H54 (cell line): ENCODE measurements at places on chromosomes 11 and 22.

GRCh38 chr11:19821412-19821875 is 108.8 kb downstream of the NAV2 start:
- no peak for DNase-seq

DNA sequence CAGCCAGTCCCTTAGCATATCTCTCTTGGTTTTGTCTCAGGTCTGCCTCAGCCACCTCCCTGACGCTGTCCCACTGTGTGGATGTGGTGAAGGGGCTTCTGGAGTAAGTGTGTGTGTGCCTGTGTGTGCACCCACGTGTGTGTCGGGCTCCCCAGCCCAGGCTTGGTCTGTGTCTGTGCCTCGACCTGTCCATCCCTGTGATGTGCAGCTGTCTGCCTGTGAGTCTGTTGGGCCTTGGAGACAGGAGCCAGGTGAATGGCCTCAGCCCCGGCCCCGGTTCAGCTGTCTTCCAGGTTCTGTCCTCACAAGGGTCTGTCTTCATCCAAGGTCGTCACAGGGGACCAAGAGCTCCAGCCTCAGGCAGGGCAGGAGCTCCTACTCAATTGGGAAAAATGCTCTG is 9.8 kb downstream of the ATG16L2 start:
- no peak for DNase-seq

- DNase-seq, result no peak
Observed at GRCh38 chr22:42889304-42889703, 32.2 kb upstream of the ARFGAP3 start.

- DNase-seq, result no peak
Observed at GRCh38 chr11:118290923-118291322, 13.6 kb upstream of the CD3E start.

- peak; percentile 61 for DNase-seq
Observed at GRCh38 chr11:3824714-3825472, 15.9 kb downstream of the RHOG start.

DNA sequence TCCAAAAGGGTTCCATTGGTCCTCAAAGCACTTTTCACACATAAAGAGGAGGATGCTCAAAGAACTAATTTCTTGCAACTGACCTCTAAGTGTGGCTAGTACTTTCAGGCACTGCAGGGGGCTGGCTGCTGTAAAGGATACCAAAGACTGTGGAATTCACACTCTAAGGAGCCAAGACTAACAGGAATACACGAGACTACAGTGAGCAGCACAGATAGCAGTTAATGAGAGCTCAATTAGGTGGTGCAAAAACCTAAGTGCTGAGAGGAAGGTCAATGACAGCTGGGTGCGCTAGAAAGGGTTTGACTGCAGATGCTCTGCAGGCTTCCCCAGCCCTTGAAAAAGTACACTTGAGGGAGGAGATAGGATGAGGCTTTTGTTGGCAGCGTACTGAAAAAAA is 124.3 kb upstream of the NTM start:
- no peak for DNase-seq

DNA sequence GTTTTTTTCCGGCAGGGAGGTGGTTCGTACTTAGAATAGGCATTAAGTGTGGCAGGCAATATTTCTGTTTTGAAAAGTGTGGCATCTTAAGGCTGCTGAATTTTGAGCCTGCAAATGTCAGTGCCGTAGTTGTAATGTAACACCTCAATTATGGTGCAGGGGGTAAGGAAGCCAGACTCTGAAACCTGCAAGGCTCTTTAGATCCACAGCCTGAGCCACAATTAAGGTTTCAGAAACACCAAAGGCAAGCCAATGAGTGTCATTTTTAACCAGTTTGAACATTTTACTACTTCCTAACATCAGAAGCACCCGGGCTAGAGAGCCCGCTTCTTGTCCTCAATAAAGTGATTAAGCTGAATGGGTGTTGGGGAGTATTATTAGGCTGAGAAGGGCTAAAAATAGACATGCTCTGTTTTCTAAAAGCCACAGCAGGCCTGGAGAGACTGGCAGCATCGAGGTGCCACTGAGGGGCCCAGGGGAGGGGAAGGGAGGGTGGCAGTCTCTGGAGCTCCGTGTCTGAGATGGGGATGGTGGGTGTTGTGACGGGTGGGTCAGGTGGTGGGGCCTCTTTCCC is 113.4 kb downstream of the ZBTB16 start:
- DNase-seq, result no peak

GRCh38 chr11:79742176-79742575 is 301.3 kb upstream of the TENM4 start:
- DNase-seq, result no peak

GRCh38 chr22:45310977-45311531 is 1.3 kb downstream of the FAM118A start:
- no peak for DNase-seq

DNA sequence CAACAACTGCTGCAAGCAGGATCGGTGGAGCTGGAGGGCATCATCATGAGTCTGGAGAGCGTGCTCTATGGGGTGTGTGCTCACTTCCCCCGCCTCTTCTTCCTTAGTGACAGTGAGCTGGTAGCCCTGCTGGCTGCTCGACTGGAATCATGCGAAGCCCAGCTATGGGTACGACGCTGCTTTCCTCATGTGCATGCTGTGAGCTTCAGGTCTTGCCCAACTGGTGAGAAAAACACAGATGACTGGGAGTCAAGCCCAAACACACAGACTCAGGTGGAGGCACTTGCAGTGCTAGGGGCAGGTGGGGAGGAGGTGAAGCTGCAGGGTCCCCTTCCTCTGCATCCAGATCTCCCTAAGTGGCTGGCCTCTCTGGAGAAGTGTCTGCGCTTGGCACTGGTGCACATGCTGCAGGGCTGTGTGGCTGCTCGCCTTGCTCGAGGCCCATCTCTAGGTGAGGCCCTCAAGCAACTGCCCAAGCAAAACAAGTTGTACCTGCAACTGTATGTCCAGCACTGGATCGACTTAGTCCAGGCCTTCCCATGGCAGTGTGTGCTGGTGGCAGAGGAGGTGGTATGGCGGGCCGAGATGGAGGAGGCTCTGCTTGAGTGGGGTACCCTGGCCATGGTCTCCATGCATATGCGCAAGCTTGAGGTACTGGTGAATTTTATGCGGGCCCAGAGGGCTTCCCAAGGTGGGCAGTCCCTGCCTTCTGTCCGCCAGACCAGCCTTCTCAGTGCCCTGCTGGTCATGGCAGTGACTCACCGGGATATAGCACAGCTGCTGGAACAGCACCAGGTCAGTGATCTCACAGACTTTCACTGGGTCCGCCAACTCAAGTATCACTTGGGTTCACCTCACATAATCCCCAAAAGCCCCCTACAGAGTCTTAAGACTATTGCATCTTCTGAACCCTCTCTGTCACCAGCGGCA is 48.1 kb downstream of the DNHD1 start:
- DNase-seq, result peak; percentile 44

GRCh38 chr11:118128721-118129470 is 23.7 kb downstream of the SCN4B start:
- DNase-seq, result no peak

GRCh38 chr11:65571940-65572339 is 398 bp upstream of the FAM89B start:
- no peak for DNase-seq

- no peak for DNase-seq
Observed at GRCh38 chr11:21896216-21896615, 296.7 kb upstream of the ANO5 start.

DNA sequence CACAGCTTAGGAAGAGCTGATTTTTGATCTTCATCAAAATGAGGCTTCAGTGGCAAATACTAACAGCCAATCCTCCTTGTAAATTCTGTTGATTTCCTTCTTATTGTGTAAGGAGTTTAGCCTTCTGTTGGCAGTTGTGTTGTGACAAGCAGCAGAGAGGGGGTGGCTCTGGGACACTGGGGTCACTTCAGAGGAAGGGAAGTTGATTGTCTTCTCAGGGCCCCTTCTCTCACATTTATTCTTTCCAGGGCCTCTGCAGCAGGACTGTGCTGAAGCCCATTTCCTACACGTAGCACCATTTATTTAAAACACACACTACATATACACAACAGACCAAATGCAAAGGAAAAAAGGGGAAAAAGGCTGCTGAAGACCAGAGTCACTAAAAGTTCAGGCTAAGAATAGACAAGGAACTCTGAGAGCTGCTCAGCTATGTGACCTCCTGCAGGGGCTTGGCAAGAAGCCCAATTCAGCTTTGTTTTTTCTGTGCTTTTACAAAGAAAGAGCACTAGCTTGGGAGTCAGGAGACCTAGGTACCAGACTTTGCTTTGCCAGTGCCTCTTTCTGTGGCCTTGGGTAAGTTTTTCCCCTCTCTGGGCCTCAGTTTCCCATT is 28.3 kb upstream of the UPB1 start:
- no peak for DNase-seq

- no peak for DNase-seq
Observed at GRCh38 chr11:74543991-74544390, 48.4 kb upstream of the POLD3 start.

DNA sequence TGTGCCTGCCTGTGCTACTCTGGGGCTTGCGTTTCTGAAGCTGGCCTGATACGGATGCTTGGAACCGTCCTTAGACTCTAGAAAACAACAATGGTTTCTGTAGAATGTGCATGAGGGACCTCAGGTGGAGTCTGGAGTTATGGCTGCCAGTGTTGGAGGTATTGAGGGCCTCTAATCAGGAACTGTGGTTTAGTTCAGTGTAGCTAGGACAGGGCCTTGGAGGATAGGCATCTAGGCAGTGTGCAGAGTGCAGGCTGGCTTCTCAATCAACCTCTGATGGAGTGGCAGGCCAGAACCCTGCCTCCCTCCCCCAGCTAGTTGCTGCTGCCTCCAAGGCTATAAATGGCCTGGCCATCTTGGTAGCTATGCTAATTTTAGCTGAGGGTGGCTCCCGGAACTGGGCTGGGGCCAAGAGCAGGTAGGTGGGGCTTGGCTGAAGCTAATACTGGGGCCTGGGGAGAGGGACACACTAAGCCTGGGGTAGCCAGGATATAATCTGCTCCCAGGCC is 4.0 kb downstream of the STIM1 start:
- no peak for DNase-seq

- DNase-seq, result no peak
Observed at GRCh38 chr11:11420899-11421285, 67.8 kb upstream of the CSNK2A3 start.

DNA sequence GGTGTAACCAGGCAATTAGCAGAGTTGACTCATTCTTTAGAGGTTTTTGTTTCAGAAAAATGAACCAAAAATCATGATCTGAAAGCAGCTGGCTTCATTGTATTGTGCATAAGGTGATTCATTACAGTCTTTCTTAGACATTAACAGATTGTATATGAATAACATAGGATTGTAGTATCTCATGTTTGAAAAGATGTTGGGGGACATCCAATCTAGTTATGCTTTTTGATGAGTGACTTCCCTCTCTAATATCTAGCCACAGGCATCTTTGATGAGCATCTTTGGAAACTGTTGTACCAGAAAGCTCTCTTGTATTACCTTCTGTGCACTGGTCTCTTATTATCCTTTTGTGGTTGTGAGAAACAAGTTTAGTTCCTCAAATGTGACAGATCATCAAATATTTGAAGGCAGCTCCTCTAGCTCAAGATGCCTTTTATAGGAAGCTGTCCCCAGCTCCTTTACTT is 8.3 kb downstream of the GRK3 start:
- DNase-seq, result no peak
